ENCODE measurements at places on chromosomes 4 and X.

GRCh38 chr4:42747971-42748370 lies 91.1 kb upstream of the ATP8A1 start:
- no peak for DNase-seq

GRCh38 chrX:19709812-19710518 lies 177.4 kb downstream of the SH3KBP1 start:
- DNase-seq = no peak

GRCh38 chrX:151675121-151675746 lies 20.0 kb upstream of the PRRG3 start:
- no peak for DNase-seq

GRCh38 chr4:16205298-16206164 lies 20.7 kb downstream of the TAPT1 start:
- no peak for DNase-seq

- no peak for DNase-seq
Measured at GRCh38 chrX:31743004-31743403, 671.2 kb upstream of the FTHL17 start.

- DNase-seq = no peak
Measured at GRCh38 chr4:123554801-123555232, 158.2 kb downstream of the SPRY1 start.

- no peak for DNase-seq
Measured at GRCh38 chr4:78100060-78100459, 42.9 kb downstream of the FRAS1 start.

DNA sequence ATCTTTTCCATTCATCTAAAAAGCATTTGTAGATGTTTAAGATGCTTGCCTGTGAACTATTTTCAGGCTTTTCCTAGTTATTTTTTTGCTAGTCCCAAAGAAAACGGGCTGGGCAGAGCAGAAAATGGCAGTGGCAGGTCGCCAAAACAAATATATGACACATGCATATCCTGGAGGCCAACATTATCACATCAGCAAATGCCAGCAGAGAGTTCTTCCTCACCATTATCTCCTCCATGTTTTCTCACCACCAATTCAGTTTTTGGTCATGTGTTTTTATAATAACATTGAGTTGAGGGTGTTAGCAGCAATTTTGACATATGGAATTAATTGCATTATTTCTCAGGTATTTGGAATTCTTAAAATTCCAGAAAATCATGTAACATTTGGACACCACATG lies 97.9 kb upstream of the EOLA2 start:
- no peak for DNase-seq

DNA sequence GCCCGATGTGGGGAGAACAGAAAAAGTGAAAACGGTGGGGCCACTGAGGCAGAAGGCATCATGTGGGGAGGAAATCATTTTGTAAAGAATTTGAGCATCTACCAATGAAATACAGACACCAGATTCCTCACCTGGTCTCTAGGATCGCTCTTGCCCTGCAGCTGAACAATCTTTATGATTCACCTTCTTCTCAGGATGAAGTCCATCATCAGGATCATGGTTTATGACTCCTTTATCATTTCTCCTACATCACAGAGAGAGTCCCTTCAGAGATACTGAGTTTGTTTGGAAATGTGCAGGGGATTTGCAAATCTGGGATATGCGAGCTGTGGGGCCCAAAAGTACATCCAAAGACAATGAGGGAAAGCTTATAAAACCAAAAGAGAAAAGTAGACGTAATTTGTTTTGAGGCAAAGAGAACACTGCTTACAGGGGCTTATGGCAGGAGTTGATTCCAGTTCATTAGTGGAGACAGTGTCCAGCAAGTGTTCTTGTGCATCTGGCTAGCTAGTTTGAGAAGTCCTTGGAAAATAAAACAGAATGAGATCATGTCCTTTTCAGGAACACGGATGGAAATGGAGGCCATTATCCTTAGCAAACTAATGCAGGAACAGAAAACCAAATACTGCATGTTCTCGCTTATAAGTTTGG lies 15.3 kb upstream of the ANXA5 start:
- DNase-seq = no peak

GRCh38 chr4:77155631-77156452 lies 1.2 kb upstream of the CCNG2 start:
- DNase-seq = no peak

DNA sequence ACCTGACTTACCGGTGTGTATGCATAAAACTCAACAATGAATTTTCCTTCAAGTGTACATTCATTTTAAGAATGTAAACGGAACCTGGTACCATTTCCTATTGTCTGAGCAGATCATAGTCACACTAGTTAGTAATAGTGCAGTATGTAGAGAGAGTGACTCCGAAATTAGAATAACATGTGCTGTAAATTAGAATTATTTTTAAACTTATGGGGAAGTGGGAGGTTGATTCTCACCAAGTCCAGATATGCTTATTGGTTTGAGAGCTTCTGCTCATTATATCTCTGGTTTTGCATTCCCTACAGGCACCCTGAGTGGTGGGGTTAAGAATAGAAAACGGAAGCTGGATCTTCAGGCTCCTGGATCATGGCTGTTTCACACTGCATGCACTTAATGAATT lies 39.6 kb downstream of the KLF3 start:
- DNase-seq = no peak

DNA sequence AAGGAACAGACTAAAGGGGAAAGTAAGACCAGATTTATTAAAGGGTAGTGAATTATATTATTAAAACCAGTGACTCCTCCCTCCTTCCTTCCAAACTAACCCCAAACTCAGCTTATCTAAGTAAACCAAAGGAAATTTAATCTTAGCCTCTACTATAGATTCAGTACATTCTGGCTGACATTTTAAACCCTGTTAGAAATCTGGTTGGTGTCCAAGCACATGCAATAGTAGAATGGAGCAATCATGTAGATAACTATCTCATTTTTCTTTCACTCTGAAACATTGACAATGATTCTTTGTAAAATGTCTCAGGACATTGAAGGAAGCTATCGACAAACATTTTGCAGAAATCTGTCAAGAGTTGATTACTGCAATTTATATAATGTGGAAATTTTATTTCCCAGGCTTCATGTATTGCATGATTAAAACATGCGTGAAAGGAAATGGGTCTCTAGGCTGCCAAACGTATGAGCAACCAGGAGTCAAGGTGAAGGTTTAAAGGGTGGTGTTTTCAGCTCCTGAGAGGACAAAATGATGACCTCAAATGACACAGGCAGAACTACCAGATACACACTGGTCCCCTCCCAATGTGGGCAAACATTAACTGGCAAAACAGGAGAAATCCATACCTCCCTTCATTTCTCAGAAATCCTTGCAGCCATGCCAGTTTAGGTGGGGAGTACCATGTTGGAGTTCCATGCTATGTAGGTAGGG lies 58.2 kb upstream of the RBM47 start:
- DNase-seq = no peak

- DNase-seq = no peak
Measured at GRCh38 chrX:10124506-10125247, 32.1 kb upstream of the CLCN4 start.

DNA sequence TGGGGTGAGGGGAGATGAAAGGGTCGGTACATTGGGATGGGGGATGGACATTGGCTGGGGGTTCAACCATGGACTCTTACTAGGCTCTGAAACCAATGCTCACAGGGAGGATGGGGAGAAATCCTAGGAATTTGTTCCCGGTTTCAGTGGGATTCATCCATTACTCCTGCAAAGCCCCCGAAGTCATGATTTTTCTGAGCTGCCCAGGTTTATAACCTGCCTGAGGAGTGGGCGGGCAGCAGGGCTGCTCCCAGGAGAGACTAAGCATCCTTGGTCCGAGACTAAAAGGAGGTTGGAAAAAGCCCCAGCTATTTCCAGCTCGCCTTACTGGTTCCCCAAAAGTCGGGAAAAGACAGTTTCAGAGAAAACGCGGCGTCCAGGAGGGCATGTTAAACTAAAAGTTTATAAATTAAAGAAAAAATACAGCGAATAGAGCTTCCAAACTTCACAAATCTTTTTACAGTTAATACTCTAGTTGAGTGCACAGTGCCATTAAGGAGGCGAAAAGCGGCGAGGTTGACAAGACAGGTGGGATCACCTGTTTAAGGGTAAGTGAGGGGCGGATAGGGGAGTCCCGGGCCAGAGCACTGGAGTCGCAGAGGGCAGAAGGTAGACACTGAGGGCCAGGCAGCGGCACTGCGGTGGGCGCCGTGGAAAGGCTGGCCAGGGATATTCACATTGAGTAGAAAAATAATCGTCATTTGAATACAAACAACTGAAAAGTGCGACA lies 3.7 kb downstream of the NKX3-2 start:
- no peak for DNase-seq

DNA sequence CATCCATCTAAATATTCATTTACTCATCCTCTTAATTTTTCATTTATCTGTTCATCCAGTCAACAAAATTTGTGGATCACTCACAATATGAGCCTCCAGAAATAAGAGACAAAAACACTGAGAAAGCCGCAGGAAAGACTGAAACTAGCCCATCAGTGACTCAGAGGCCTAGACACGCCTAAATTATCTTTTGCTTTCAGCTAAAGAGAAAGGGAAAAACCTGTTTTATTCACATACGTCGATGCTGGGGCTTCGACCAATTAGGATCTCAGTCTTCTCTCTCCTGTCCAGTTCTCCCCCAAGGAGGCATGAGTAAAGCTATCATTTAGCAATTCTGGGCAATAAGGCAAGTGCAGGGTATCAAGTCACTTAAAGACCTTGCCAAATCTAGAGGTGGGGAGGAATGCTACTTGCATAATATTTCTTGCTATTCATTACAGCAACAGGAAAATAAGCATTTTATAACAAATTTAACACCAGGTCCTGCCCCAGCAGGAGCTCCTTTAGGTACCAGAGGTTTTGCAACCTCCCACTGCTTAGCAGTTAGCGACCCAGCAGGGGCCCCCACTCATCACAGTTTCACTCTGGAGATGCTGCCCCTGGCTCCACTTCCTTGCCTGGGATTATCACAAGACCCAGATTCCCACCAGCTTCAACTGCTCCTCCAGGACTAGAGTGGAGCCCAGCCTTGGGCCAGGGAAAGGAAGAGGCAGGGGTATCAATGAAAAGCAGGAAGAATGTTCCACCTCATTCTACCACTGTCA lies 30.1 kb upstream of the TMEM154 start:
- DNase-seq = no peak

GRCh38 chr4:112853662-112854256 lies 195.7 kb upstream of the ANK2 start:
- DNase-seq = no peak

DNA sequence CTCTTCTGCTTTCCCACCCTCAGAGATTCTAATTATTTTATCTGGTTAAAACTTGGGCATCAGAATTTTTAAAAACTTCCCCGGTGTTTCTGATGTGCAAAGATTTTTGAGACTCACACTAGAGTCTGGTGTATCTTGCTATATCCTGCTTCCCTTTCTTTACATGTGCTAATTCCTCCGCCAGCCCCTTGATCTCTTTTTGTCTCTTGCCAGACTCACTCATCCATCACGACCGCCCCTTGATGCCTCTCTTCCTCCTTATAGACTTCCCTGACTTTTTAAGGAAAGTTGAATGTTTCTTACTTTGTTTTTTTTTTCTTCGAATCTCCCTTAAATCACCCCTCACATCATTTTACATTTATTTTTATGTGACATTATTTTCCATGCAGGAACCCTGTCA lies 274.9 kb upstream of the PITX2 start:
- no peak for DNase-seq

DNA sequence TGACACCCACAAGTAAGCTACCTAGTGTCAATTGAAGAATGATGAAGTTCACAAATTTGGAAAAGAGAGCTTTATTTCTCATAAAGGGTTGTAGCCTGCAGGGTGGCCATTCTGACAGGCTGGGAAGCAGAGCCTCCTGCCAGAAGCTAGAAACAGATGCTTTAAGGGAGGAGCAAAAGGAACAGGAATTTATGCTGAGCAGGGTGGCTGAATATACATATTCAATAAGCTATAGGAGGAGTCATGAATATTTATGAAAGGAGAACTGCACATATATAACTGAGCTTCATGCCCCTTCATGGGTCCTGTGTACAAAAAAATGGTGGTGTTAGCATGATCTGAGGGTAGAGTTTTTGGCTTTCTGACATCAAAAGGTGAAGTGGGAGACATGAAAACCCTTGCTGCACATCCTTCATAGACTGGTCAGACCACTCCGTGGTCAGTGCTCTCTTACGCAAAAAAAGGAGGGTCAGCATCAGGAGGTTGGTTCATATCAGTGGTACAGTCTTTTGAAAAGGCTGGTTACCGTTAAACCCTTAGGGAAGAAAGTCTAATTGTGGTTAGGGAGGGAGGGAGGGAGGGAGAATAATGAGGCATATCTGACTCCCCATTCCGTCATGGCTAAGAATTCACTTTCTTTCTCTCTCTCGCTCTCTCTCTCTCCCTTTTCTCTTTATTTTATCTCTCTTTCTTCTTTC lies 121.4 kb downstream of the LUZP4 start:
- DNase-seq = no peak

- DNase-seq = no peak
Measured at GRCh38 chrX:149433051-149433450, 72.1 kb downstream of the IDS start.

DNA sequence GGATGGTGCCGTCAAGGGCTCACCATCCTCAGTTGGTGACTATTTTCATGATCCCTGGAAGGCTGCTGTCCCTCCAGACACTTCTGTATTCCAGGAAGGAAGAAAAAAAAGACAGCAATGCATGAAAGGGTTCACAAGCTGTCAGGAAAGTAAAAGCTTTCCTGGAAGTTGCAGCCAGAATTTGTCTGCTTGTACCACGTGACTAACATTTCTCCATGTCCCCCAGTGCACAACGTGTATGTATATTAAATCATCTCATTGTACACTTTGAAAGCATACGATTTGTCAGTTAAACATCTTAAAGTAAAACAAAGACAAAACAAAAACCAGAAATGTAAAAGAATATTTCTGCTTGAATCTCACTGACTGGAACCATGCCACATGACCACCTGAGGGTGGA lies 127.4 kb upstream of the CLNK start:
- no peak for DNase-seq

GRCh38 chr4:138405466-138405891 lies 163.3 kb upstream of the SLC7A11 start:
- no peak for DNase-seq

GRCh38 chr4:120158046-120158445 lies 91.4 kb upstream of the MAD2L1 start:
- no peak for DNase-seq

GRCh38 chr4:75213480-75213879 lies 280.6 kb downstream of the PARM1 start:
- DNase-seq = no peak

- no peak for DNase-seq
Measured at GRCh38 chrX:18297251-18297650, 57.2 kb downstream of the SCML2 start.
